Activated CD4-positive, alpha-beta T cell treated with anti-CD3 and anti-CD28 coated beads for 24 hours (primary cell): ENCODE measurements at places on chromosomes 3 and 15.

GRCh38 chr3:116018646-116019045, 395.3 kb downstream of the GAP43 start:
- no peak for DNase-seq

DNA sequence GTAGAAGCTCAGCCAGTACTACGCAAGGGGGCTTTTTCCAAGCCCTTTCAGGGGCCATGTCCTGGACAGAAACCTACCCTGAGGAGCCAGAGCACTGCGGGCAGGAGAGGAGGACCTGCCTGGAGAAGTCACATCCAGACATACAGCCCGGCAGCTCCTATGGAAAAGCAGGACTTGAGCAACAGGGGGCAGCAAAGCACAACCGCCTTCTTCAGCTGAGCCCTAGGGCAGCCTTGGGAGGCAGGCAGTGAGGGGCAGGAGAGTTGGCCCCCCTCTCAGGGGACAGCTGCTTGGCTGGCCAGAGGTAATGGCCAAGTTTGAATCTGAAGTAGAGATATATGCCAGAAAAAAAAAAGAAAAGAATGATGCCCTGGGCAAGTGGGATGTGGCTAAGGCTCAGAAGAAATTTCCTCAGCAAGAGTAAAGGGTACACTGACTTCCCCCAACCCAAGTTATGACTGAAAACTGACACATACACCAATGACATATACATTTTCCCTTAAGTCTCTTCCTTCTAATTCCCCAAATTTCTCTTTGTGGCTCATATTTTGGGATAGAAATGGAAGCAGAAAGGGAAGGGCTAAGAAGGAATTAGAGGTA, 56.9 kb downstream of the CYP19A1 start:
- no peak for DNase-seq

- DNase-seq = no peak
These were observed 86.1 kb downstream of the CHRD start for GRCh38 chr3:184465883-184466412.

DNA sequence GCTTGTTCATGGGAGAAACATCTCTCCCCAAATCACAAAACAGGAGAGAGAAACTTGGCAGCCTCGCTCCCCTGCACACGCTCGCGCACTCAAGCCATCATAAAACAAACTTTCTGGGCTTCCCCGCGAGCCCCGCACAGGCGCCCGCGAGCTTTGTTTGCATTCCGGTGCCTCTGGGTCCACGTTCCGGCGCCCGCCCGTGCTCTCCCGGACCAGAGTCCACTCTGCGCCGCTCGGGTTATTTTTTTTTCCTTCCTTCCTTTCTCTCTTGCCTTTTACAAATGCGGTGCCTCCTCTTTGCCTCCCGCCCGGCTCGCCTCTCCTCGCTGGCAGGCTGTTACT, 363 bp downstream of the MAGI1 start:
- DNase-seq = no peak

DNA sequence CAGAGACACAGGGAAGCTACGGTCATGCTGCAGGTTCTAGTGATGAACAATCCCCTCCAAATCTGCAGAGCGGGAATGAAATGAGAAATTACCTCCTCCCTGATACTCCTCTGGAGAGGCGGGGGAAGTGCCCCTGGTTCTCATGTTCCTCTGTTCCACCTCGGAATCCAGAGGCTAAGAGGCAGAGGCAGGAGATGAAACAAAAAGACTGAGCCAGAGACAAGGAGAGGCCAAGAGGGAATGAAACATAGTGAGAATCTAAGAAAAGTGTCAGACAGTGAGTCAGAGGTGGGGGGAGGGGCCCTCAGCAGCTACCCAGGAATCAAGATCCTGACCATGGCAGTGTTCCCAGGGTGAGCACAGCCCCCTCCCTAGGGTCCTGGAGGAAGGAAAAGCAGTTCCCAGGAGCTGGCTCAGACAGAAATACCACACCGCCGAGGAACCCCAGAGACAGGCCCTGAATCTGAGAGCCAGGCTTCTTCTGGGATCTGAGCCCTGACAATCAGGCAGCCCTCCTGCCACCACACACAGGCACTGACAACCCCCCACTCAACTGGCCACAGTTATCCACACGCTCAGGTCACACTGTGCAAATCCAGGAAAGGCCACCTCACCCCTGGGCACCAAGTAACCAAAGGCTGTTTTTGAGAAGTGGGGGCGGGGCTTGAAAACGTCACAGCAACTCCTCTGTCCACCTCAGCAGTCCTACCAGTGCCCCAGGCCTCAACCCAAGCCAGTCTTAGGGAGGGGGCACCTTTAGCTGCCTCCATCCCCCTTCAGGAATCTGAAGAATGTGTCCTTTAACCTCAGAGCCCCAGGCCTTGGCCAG, 2.4 kb downstream of the CSRNP1 start:
- DNase-seq = peak; percentile 63

DNA sequence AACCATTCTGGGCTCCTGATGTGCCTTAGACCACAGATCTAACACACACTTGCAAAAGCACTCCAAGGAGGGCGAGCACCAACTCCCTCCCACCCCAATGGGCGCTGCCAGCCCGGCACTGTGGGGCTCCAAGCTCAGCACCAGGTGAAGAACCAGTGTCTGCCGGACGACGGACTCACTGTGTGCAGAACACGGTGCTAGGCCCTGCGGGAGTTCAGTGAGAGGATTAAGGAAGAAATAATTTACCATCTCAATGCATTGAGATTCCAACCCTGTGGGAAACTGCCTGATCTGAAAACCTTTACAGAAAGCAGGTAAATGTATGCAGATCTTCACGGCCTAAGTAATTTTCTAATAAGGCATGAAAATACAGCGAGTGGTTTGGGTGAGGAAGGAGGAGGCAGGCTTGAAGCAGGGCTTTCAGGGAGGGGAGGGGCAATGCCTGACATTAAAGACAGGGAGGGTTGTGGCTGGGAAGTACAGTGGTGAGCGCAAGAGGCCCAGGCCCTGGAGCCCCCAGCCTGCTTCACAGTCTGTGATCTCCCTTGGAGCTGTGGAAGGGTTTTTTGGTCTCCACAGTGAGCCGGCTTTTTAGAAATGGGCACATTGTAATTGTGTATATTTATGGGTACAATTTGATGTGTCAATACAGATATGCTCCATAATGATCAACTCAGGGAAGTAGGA, 35.6 kb upstream of the CHRNB4 start:
- no peak for DNase-seq

- DNase-seq = no peak
These were observed 217.4 kb downstream of the TCF12 start for GRCh38 chr15:57135800-57136199.

- no peak for DNase-seq
These were observed 29.0 kb downstream of the MRPL46 start for GRCh38 chr15:88438181-88438580.

DNA sequence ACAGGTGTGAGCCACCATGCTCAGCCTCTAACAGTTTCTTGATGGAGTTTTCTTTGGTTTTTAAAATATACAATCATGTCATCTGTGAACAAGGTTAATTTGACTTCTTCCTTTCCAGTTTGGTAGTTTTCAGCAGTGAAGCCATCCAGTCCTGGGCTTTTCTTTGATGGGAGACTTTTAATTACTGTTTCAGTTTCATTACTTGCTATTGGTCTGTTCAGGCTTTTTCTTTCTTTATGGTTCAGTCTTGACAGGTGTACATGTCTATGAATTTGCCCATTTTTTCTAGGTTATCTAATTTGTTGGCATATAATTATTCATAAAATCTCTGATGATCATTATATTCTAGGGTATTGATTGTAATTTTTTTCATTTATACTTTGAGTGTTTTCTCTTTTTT, 36.8 kb downstream of the PFN2 start:
- no peak for DNase-seq

DNA sequence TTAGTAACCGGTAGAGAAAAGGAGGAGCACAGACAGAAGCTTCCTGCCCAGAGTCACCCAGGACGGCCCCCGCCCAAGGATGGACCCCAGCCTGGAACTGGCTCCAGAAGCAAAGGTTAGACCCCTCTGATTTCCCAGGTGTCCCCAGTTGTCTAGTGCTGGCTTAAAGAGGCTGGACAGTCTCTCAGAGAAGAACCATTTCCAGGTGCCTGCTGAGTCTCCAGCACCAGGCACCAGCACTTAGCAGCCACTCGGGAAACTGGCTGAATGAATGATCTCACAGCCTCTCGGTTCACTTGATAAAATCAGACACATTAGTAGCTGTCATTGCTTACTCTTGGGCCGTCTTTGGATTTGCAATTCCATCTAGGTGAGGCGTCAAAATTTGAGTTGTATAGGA, 139.7 kb upstream of the HES1 start:
- no peak for DNase-seq

- no peak for DNase-seq
These were observed 37.6 kb downstream of the TMCC1 start for GRCh38 chr3:129855832-129856419.

- no peak for DNase-seq
These were observed 269.1 kb upstream of the CFAP20DC start for GRCh38 chr3:59318881-59319280.

GRCh38 chr3:21859124-21860081, 108.4 kb upstream of the ZNF385D start:
- DNase-seq = no peak

GRCh38 chr3:23916152-23916885, 471 bp downstream of the NKIRAS1 start:
- no peak for DNase-seq

- DNase-seq = no peak
These were observed 80.5 kb upstream of the OSBPL11 start for GRCh38 chr3:125675791-125676190.

DNA sequence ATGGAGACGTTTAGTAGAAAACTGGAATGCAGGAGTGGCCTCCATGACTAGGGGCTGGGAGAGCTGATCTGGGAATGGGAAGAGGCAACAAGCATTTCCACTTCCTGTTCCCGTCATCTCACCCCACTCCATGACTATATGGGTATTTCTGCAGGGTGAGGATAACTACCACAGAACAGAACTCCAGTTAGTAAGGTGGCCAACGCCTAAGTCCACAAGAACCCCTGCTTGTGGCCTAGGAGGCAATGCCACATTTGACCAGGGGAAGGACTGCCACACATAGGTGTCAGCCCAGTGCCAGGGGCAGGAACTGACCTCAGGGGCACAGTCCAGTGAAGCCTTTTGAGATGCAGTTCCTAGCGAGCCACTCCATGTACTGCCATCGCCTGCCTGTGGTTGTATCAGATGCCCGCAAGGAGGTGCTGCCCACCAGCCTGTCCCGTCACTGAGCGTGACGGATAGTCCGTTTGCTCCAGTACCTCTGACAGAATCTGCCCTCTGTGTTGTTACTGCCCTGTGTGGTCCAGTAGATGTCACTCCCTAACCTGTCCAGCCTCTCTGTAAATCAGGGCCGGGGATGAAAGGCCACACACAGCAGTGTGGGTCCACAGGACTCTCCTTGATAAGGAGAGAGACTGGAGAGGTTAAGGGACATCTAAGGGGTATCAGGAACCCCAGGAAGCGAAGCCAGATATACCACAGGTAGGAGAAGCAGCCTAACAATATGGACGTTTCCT, 3.5 kb upstream of the MTFMT start:
- DNase-seq = no peak

GRCh38 chr3:142647856-142648255, 51.7 kb downstream of the PLS1 start:
- DNase-seq = no peak

DNA sequence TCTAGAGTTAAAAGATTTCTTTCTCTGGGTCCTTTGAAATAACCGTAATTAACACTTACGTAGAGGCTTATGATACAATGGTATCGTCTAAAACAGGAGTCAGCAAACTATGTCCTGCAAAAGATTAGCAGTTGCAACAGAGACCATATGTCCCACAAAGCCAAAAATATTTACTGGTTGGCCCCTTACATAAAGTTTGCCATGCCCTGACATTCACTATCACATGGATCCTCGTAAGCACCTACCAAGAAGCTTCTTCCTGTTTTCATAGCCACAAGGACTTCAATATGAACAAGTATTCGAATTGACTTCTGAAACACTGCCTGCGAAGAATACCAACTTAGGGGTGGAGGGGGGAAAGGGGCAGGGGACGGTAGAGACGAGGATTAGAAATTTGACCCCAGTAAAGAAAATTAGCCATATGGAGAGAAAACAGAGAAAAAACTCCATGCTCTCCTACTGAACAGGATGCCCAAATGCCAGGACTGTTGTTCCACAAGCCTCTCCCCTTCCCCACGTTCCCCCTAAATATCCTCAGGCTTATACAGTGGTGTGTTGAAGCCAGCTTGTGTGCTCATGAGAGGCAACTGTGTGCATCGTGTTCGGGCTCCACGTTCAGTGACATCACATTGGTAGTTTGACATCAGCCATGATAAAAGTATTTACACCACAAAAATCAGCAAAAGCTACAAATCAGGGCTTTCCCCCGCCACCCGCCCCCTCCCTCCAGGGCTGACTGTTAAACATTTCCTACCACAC, 144.1 kb upstream of the HES1 start:
- no peak for DNase-seq

DNA sequence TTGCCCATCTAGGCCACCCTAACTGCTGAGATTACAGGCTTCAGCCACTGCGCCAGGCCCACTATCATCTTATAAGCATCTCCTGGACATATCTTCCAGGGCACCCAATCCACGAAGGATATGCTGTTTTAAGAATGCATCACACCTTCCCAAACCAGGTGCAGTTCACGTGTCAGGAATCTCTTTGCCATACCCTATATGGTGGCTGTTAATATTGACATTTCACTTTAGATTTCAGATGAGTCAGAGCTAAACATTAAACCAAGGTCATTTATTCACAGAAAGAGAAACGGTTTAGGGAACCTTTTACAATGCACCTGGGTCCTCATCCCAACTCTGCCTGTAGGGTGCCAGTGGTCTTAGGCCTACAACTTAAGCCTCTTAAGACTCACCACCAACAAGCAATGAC, 85.7 kb downstream of the TBL1XR1 start:
- DNase-seq = no peak

GRCh38 chr3:184498986-184499606, 62.5 kb upstream of the EPHB3 start:
- DNase-seq = no peak

- no peak for DNase-seq
These were observed 149.7 kb upstream of the SYNPR start for GRCh38 chr3:63128380-63128779.

DNA sequence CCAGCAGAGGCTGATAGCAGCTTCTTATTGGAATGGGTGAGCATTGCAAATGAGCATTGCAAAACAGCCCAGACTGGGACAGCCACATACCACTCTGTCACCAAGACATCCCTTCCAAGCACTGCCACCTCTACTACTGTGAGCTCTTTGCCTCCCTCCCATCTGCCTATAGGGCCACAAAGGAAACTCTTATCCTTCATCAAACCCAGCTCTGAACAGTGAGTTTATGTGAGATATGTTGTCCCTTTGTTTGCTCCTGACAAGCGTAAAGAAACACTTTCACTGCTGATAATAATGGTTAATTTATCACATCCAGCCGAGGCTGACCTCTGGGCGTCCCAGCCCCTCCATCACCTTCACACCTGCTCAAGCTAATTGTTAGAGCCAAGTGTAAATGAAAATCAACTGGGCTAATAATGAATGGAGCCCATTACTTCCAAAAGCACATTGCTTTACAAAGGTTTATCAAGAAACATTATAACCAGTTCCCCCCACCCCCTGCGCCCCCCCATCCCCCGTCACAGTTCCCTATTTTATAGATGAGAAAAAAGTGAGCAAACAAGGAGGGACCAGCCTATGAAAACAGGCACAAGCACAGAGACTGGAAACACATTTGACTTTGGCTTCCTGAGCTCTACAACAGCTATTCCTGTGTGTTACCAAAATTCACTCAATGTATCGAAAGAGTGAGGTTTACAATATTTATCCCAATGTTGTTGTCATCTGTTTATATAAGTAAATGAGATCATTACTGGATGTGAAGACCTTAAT, 146.3 kb downstream of the ANXA2 start:
- no peak for DNase-seq

GRCh38 chr15:33296856-33297255, 13.9 kb upstream of the RYR3 start:
- DNase-seq = no peak
